Activated effector memory CD4-positive, alpha-beta T cell treated with anti-CD3 and anti-CD28 coated beads, Interleukin-2, amount 50 U/mL, for 16 hours (primary cell): ENCODE measurements at places on chromosomes 2 and 18.

- DNase-seq = no peak
These were observed 311.8 kb downstream of the LNPK start for GRCh38 chr2:175690113-175690837.

DNA sequence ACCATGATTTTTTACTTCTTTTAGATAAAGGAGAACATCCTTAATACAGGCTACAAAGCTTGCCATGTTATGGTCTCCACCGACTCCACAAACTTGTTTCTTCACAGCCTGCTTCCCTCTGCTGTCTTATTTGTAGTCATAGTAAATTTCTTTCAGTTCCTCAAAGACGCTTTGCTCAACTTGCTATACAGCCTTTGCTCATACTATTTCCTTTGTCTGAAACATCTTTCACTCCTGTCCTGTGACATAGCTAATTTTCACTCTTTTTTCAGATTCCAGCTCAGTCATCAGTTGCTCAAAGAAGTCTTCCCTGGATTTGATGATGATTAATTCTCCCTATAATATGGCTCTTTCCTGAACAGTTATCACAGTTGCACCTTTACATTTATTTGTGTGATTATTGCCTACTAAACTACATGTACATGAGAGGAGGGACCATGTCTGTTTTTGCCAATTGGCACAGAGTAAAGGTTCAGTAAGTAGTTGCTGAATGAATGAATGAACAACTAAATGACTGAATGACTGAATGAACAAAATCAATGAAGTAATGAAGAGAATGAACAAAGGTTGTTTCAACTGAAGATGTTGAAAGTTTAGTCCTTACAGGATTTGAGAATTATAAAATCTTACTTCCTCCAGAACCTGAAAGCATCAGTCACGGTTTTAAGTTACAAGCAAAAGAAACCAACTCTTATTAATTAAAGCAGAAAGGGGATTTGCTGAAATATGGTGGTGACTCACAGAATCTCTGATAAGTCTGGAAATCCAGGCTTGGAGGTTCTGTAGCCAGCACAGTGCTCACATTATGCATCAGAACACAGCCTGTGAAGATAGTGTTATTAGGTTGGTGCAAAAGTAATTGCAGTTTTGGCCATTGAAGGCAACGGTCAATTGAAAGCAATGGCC is 186.4 kb upstream of the FAM98A start:
- no peak for DNase-seq

- no peak for DNase-seq
These were observed 36.4 kb downstream of the PXDN start for GRCh38 chr2:1707771-1708418.

DNA sequence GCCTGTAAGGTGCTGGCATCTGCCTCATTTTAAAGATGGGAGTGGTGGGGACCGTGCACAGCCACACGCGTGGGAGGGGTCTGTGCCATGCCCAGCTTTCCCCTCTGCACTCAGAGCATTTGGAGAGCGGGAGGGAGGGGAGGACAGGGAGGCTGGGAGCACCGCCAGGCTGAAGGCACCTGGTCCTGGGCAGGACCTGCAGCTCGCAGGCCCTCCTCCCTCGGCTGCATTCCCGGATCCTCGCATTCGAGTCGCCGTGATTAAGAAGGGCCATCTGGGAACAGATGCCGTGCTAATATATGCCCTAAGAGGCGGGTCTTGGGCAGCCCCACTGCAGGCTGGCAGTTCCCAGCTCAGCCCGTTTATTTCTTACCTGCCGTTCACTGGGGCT is 84.0 kb downstream of the PTGR3 start:
- no peak for DNase-seq

GRCh38 chr18:79507076-79507545 is 111.4 kb downstream of the NFATC1 start:
- DNase-seq = peak; percentile 62

DNA sequence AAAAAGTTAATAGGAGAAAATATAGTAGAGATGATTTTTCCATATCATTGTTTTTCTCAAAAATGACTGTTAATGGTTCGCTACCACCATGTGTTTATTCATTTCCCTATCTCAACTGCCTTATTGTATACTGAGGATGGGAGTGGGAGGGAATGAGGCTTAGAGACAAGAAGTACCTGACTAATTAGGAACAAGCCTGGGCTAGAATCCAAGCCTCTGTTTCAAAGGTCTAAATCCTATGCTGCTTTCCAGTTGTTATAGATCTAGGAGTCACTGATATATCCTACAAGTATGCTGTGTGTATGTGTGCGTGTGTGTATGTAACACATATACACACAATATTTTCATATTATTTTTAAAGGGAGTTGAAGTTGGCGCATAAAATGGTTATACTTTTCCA is 465.9 kb downstream of the EPHA4 start:
- no peak for DNase-seq

DNA sequence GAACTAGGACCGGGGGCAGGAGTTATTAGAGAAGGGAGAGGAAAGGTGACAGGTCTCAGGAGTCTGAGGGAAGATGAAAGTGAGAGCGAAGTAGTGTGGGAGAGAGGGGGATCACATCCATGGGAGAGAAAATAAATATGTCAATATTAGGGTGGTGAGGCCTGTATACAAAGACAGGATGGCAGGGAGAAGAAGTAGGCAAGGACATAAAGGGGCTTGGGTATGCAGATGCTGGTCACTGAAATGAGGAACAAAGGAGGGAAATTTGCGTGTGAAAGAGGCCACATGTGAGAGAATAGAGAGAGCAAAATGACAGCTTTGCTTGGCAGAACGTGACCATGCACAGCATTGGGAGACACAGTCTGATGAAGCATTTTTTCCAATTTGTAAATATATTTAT is 13.6 kb downstream of the METAP1D start:
- no peak for DNase-seq

DNA sequence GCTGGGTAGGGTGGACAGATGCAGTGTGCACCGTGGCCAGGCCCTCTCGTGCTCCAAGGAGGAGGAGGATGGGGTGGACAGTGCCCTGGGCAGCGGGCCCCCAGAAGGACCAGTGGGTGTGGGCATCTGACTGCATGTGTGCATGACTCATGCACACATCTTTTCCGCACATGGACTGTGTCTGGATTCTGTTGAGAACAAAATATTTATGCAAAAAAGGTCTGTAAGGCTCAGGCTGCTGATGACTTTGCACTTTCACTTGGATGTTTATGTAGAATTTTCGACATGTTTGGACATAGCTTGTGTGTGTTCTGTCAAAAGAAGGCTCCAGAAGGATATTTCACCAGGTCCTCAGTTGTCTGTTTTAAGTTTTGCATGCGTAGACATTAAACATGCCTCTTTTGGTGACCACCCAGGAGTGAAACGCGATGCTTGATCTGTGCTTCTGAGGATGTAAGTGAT is 45.6 kb downstream of the MTCL1 start:
- DNase-seq = no peak

DNA sequence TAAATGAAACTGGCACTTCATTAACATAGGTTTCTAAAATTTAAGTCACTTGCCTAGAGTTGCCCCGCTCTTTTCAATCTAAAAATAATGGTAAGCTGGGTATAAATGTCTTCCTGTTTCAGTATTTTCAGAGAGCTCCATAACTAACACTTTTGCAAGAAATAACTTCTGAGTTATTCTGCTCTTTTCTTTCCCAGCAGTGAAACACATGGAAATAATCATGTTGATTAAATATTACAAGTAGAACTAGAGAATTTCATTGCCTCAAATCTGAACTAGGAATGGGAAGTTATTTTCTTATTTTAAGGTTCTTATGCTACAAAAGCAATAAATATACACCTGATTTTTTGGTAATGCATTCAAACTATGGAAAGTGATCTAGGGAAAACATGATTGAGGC is 257.4 kb downstream of the IKZF2 start:
- no peak for DNase-seq

GRCh38 chr2:137155356-137156104 is 390.2 kb downstream of the THSD7B start:
- no peak for DNase-seq

DNA sequence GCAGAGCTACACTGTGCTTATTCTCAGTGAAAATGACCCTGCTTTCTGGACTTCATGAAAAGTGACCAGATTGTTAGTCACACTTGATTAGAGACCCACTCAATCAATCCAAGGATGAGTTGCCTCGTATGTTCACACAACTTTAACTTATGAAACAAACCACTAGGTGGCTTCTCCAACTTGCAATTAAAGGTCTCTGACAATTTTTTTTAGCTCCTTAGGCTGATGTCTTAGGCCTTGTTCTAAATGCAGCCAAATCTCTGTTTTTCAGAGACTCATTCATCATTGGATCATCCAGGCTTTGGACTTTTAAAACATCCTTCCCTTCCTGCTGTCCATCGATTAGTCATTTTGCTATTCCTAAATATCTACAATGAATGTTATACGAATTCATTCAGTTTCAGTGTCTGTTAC is 63.4 kb downstream of the MREG start:
- DNase-seq = no peak

DNA sequence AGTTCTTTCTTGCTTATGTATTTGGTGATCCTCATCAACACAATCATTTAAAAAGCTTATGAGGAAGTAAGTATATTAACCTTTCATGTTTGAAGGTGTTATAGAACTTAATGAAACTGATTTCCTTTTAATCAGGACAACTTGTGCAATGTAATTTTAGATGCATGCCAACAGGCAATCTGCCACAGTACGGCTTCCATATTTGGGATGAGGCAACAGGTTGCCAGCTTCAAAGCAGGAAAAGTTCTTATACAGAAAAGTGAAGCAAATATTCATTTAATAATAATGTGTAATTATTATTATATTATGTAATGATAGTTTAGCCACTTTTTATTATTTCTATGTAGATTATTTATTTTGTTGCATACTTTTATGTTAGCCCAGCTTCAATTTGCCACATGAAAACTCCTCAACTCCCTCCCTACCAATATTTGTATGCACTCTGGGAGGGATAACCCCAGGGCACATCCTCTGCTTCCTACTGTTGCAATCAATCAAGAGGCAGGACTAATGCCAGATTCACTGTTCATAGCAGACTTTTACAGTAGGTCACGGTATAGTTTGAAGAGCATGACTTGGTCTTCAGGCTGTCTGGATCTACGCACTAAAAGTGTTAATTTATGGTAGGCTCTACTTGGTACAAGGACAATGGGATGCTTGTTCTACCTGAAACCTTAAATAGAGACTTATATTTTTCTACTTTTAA is 277.2 kb downstream of the AGPS start:
- no peak for DNase-seq

DNA sequence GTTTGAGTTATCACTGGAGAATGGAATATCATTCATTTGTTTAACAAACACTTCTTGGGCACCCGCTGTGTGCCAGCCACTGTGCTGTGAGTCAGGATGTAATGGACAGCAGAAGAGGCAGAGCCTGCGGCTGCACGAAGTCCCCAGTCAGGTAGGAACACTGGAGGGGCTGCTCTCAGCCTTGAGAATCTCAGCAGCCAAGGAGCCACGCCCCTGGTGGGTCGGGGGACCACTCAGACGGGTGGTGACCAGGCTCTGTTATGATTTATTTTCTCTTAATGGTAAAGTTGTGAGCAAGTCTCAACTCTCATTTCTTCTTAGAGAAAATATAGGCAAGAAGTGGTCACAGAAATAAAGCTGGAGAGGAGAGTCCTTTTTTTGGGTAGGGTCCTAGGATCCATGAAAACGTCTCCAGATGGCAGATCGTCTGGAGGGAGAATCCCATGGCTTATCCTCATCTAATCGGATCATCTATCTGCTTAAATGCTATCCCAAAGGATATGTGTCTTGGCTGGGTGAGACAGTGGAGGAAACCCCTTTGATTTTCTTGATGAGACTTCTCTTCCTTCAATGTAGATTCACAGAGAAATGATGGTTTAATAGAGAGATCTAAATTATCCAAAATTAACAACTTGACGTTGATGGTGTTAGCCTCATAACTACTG is 129.1 kb upstream of the LGALSL start:
- no peak for DNase-seq

DNA sequence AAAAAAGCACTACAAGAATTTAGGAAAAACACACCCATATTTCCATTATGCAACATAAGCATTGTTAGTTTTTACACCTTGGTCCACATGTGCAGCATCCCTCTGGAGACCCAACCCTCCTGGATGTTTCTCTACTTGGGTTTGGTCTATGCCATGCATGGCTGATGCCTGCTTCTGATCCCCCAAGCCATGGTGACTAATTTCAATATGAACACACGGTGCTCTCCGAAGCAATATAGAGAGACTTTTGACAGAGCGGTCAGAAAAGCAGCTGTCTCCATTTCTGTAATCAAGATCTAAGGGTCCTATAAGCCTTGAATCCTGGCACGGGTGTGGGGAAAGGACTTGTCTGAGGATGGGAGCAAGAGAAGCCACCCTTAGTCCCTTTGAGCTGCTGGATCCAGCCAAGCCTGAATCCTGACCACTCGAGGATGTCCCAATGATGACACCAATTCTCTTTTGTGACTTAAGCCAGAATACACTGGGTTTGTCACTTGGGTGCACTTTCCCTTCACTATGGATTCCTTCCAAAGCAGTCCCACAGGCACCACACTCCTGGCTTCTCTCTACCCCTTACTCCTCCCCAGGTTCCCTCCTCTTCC is 91.5 kb downstream of the ACTR2 start:
- DNase-seq = no peak

- no peak for DNase-seq
These were observed 1.3 kb downstream of the IGFBP2 start for GRCh38 chr2:216634370-216635148.

DNA sequence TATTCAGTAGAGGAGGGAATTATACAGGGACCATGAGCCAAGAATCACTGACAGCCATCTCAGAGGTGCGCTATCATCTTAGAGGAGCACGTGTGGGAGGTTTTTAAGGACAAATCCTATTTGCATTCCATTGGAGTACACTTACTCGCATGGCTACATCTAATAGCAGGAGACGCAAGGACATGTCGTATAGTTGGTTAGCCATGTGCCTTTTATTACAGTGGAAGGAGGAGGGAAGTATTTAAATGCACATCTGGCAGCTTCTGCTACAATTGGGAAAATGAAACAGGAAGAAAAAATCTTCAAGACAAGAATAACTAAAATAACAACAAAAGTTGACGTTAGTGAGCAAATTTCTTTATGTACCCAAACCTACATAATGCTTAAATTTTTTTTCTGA is 86.5 kb upstream of the UGP2 start:
- no peak for DNase-seq

DNA sequence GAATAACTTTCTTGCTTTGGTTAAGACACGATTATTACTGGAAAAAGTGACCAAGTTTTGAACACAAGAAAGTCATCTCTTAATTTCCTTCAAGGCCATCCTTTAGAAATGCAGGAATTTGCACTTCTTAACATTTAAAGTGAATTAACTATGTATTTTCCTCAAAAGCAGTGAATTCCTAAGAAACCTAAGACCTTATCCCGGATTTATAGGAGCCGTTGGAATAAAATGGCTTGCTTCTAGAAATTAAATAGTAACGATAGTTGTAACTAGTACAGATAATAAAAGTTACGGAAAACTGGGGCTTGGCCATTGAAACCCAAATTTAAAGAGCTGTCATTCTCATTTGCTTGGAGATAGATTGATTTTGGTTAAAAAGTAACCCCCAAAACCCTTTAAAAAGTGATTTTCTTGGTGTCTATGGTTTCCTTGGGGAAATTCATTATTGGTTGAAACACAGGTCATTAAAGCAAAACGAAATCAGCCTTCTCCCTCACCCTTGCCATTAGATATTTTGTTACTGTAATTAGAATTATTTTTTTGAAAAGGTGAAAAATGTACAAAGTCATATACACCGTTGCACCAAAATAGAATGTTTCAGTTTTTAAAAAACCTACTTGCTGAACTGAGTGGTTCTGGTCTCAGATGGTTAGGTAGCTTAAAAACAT is 2.0 kb downstream of the SKOR2 start:
- DNase-seq = no peak
